A549 treated with GW870086 at 1 μM for 4 hours (cell line): ENCODE measurements at places on chromosomes 3 and 15. TPM values are rescaled to one million over a fixed set of nuclear protein-coding genes. Genes with fewer than 3 reads are reported as not detected.

FAIM gene
- total RNA-seq: 20.8 to 29.0 TPM (median 21.8 TPM) in 5 replicates

ACTC1 gene
- 0.10 to 0.27 TPM (median 0.16 TPM) in 4 of 5 replicates, not detected in the other for total RNA-seq

FBXL2 gene
- total RNA-seq: 6.1 to 8.0 TPM (median 7.0 TPM) in 5 replicates

FAM174B gene
- 7.4 to 9.2 TPM (median 8.2 TPM) in 5 replicates for total RNA-seq

DGKG gene
- total RNA-seq: 6.0 to 12.7 TPM (median 8.7 TPM) in 5 replicates
